LHCN-M2 (cell line): ENCODE measurements at places on chromosomes 13 and 19. TPM values are rescaled to one million over a fixed set of nuclear protein-coding genes. Genes with fewer than 3 reads are reported as not detected.
A peak's percentile ranks its signal among the peaks of the same experiment; 100 is the strongest.

Gene NTF4
- not detected in 2 replicates for total RNA-seq

Gene PRX
- 1.6 and 1.8 TPM in 2 replicates for total RNA-seq

Gene NLRP5
- total RNA-seq = not detected in 2 replicates

GRCh38 chr19:8017808-8018207, 12.4 kb upstream of the ELAVL1 start:
- DNase-seq = no peak

DNA sequence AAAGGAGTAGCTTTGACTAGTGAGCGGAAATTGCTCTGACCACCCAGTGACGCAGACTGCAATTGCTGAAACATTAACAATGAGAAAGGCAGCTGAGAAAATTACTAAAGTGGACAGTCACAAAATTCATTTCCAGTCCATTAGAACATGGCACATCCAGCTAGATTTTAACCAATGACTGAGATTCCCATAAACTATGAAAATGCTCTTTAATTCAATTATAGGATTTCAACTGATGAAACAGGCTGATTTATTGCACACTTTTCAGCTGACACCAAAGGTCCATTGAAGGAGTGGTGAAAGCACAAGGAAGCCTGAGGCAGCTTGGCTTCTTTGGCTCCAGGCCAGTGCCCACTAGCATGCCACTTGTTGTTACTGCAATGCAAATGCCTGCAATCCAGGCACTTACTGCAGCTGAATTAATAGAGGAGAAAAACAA, 933.4 kb downstream of the SLITRK6 start:
- DNase-seq = peak; percentile 1

GRCh38 chr19:11570039-11570462, 7.4 kb downstream of the ACP5 start:
- no peak for DNase-seq

DNA sequence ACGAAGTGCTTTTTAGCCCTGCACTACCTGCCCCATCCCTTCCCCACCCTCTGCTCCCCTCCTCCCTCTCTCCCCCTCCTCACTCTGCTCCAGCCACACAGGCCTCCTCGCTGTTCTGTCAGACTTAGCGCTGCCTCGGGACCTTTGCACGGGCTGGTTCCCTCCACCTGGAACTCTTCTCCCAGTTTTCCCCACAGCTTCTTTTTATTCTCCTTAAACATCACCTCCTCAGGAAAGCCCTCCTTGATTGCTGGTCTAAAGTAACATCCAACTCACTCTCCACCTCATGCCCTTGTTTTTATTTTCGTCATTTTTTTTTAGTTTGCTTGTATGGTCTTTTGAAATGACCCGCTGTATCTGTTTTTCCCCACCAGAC, 19.6 kb upstream of the ZNRF4 start:
- no peak for DNase-seq

DNA sequence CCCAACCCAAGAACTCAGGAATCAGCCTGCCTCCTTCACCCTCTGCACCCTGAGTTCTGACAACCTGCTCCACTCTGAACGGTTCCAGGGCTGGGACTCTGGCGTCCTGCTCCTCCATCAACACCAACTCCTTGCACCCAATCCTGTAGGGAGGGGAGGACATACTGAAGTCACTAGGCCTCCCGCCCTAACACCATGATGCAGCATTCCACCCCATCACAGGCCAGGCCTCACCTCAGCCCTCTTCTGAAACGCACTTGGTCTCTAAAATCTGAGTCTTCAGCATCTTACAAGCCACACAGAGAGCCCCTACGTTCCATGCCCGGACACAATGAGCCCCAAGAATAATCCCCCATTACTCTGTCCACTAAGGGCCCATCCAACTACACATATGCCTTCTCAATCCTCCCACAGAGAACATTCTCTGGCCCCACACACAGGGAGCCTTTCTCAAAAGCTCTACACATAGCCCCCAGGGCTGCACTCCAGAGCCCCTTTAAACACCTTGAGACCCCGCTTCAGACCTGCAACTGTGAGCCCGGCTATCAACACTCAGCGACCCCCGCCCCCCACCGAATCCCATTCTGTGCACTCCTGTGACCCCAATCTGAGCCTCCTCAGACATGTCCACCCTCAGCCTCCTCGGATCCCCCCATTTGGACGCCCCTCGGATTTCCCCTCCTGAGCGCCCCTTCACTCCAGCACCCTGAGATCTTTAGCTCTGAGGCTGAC, 567 bp downstream of the ALKBH6 start:
- no peak for DNase-seq

GRCh38 chr13:39494006-39494405, 109.0 kb downstream of the LHFPL6 start:
- DNase-seq = no peak

GRCh38 chr19:56642711-56643459, at the start of gene SMIM17:
TSS of gene SMIM17 (plus strand) at chr19:56643159. CDS start at chr19:56645668, 2,509 bp downstream.
- no peak for DNase-seq

DNA sequence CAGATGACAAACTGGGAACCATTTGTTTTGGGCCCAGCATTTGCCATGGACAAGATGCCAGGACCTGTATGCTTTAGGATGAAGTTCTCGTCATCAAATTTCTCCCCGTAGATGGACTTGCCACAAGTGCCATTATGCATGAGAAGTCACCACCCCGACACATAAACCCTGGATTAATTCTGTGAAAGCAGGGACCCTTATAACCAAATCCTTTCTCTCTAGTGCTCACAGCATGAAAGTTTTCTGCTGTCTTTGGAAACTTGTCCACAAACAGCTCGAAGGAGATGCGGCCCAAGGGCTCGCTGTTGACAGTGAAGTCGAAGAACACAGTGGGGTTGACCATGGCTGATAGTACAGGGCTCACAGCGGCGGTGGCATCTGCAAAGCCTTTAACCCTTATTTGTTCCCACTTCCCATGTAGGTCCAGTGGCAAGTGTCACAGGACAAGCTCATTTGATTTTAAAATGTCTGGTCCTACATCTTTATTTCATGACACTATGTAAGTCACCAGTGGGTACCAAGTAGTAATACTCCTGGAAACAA, 75.2 kb upstream of the MIR17HG start:
- DNase-seq = no peak

DNA sequence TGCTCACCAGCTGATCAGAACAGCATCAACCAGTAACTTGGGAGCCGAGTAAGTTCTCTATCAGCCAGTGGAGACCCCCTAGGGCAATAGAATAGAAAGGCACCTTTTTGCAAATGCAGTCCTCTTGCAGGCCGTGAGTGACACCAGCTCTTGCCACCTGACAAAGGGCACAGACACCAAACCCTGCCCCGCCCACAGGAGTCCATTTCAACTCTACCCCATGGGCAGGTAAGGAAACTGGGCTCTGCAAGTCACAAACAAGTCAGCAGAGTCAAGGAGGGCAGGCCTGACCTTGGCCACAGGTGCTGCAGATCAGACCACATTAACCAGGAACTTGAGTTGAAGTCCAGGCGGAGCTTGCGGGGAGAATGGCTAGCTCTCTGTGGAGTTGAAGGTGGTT, 77.4 kb upstream of the SPATA13 start:
- no peak for DNase-seq

DNA sequence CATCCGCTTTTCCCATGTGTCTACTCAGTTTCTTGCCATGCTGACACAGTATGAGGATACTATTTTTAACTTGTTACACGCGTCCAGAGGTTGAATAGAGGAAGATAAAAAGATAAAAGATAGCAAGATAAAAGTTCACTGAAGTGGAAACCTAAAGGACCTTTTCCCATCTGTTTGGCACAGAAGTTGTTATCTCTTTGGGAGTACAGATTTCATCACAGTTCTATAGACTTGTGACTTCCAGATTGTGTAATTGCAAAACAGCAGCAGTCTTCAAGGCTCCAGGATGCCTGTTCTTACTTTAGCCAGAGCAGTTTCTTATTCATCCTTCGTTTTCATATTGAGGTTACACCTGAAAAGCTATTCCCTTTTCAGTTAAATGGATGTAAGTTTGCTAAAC, 369.2 kb downstream of the GPC5 start:
- no peak for DNase-seq

DNA sequence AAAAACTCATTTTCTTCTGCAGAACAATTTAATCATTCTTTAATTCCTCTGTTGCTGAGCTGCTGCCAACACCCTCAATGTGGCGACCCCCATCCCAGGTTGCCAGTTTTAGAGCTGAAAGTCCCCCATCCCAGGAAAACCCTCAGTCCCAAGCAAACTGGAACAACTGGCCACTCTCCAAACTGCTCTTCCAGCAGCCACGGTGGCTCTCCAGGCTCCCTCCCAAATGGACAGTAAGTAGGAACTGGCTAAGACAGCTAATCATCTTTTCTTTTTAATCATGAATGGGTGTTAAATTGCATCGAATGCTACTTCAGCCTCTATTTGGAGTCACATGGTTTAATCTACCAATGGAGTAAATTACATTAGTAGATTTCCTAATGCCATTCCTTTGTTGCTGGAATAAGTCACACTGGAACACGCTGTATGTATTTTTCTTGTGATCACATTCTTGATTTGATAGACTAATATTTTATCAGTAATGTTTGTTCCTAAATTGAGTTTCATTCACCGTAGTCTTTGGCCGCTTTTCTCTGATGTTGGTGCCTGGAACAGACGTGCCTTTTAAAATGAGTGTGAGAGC, 33.7 kb upstream of the VSTM2B start:
- DNase-seq = no peak

DNA sequence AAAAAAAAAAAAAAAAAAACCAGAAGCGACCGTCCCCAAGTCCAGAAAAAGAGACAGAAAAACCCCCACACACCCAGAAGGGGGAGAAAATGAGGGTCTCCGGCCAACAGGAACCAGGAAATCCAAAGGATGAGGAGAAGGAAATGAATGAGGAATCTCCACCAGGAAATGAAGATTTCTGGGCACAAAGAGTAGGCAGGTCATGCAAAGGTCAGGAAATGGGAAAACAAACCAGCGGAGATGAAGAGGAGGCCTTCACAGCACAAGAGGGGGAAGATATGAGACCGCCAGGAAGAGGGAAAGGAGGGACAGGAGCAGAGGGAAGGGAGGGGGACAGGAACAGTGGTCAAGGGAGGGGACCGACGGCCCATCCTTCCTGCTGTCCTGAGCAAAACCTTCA, 5.8 kb downstream of the TEAD2 start:
- no peak for DNase-seq

DNA sequence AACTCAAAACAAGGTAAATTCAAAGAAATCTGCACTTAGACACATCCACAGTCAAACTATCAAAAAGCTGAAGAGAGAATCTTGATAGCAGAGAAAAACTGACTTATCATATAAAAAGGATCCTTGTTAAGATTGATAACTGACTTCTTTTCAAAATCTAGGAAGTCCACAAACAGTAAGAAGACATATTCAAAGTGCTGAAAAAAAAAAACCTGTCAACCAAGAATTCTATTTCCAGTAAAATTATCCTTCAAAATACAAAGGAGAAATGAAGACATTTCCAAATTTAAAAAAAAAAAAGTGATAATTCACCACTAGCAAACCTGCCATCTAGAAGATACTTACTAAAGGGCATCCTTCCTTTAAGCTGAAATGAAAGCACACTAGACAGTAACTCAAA, 15.0 kb downstream of the VWA8 start:
- DNase-seq = no peak

DNA sequence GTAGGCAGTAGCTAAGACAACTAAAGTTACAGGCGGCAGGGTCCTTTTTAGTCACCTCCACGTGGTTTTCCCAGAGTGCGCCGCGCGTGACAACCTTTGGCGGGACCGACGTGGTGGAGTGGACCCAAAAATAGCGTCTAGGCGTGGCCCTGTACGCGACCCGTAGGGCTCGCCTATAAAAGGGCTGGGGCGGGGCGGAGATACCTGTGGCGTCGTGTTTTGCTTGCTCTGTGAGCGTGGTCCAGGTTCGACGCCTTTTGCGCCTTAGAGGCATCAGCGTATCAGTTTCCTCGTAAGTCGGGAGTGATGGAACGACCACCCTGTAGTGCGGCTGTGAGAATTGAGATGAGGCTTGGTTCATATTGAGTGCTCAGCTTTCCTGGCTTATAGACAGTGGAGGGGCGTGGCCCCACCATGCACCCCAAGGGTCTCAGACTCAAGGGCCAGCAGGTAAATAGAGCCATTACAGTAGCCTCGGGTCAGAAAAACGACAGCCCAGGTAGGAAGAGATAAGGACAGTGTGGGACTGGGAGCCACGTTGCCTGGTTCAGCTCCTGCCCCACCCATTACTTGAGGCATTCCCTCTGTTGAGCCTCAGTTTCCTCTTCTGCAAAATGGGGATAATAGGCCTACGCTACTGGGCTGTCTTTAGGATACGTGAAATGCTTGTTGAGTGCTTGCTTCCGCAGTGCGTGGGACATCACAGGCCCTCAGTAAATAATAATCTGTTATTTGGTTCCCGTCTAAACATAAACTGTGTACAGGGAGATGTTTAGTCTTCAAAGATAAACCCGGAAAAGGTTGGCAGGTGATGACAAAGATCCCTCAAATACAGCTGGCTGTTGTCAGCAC, 693 bp upstream of the TMED1 start:
- DNase-seq = peak; percentile 87
